Retina (tissue), 1 donor: ENCODE measurements at places on chromosomes 16 and 17.

DNA sequence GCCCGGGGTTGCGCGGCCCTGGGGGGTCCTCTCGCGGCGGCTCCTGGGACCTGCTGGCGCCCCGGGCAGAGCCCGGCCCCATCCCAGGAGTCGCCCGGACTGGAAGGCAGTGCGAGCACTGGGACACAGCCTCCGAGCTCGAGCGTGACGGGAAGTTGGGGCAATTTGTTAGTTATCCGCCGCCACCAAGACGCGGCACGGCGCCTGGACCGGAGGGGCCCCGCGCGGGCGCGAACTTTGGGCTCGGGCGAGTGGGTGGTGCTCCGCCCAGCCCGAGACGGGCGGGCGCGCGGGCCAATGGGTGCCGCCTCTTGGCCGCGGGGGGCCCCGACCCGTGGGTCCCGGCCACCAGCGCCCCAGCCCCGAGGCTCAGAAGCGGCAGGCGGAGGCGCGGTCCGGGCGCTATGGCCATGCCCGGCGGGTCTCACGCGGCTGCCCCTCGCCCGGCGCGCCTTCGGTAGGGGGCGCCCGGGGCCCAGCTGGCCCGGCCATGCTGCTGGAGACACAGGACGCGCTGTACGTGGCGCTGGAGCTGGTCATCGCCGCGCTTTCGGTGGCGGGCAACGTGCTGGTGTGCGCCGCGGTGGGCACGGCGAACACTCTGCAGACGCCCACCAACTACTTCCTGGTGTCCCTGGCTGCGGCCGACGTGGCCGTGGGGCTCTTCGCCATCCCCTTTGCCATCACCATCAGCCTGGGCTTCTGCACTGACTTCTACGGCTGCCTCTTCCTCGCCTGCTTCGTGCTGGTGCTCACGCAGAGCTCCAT, at the start of gene ADORA2B:
Gene ADORA2B (plus strand): TSS at position 372 of the 768 bp plus-strand sequence. CDS start 119 bp downstream, at position 491.
- peak; percentile 91 for DNase-seq

- no peak for DNase-seq
Observed at GRCh38 chr17:13939222-13939621, 130.1 kb upstream of the COX10 start.

DNA sequence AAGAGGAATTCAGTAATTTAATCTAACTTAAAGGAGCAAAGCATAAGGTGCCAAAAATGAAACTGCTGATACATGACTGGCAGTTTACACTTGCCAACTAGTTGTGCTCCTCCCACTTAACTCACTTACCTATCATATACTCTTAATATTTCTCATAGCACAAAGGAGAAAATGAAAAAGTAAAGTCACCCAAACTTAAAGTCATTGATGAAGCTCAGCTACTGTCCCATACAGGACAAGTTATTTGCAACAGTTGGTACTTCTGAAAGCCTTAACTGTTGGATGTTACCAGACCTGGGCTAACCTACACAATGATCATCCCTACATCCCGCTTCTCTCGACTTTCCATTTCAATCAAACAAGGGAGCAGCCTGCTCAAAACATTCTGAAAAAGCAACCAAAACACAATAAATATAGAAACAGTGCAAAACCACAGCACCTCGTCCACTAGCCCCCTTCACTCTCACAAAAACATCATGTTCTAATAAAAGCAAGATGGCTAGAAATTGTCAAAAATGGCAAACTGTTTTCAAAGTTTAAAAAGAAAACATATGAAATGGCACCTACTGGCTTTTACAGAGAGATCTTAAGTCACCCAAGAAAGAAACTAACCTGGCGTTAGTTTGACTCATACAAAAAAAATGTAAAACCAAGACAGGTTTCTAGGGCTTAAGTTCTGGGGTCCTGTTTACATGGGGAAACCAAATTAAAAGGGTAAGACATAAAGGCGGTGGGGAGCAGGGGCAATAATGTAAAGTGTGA, 868 bp downstream of the MED13 start:
- no peak for DNase-seq

DNA sequence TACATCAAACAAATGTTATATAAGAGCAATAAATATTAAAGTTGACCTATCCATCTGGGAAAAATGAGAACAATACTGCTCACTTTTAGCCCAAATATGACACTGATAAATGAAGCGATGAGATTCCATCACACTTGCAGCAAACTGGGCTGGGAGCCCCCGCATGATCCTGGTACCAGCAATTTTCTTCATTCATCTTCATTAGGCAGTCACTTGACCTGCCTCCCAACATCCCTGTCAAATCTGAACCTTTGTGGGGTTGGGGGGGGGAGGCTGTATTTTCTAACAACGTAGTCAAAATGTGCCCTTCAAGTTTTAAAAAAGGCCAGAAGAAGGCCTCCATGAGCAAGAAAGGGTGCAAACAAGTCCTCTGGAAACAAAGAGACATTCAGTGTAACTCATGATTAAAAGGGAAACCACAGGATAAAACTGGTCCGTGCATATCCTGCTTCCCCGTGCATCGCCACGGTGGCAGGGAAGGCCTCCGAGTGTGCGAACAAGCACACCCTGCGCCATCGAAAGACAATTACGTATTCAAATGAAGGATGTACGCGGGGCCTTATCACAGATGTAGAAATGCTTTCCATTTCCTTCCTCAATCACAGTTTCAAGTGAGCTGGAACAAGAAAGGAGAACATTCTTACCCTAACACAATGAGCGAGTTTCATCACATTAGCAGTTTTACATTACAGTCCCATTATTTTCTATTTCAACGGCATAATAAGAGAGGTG, 48.4 kb downstream of the TOX3 start:
- DNase-seq, result peak; percentile 36

- no peak for DNase-seq
Observed at GRCh38 chr17:47318197-47318918, 5.4 kb upstream of the EFCAB13 start.

DNA sequence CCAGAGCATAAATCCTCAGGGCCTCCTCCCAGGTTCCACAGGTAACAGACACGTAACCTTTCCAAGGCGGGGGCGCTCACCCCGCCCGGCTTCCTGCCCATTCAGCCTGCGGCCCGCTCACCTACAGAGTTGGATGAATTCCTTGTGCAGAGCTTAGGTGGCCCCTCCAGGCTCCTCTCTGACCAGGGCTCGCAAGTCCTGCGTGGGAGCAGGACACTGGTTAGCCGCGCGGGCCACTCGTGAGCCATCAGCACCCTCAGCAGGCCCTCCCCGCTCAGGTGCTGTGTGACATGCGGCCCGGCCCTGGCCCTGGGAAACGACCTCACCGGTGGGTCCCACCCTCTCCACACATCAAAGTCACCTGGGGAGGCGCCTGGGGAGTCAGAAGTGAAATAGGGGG, 528 bp downstream of the TERB1 start:
- DNase-seq, result no peak

GRCh38 chr16:78249056-78249455, 149.6 kb downstream of the WWOX start:
- DNase-seq, result peak; percentile 43

GRCh38 chr16:3904875-3905274, 24.4 kb upstream of the CREBBP start:
- no peak for DNase-seq

GRCh38 chr17:20922128-20922670, 120.6 kb downstream of the USP22 start:
- DNase-seq, result no peak

DNA sequence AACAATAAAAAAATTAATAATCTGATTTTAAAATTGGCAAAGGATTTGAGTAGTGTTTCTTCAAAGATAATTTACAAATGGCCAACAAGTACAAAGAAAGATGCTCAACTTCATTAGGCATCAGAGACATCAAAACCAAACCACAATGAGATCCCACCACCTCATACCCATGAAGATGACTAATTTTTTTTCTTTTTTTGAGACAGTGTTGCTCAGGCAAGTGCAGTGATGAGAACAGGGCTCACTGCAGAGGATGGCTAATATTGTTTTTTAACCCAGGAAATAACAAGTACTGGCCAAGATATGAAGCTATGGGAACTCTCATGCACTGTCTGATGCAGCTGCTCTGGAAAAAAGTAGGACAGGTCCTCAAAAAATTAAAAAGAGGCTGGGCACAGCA, 14.9 kb downstream of the WDR45B start:
- DNase-seq, result no peak

GRCh38 chr17:31269578-31269983, 27.5 kb downstream of the OMG start:
- DNase-seq, result peak; percentile 12

GRCh38 chr16:7343243-7343642, 10.6 kb downstream of the RBFOX1 start:
- no peak for DNase-seq

DNA sequence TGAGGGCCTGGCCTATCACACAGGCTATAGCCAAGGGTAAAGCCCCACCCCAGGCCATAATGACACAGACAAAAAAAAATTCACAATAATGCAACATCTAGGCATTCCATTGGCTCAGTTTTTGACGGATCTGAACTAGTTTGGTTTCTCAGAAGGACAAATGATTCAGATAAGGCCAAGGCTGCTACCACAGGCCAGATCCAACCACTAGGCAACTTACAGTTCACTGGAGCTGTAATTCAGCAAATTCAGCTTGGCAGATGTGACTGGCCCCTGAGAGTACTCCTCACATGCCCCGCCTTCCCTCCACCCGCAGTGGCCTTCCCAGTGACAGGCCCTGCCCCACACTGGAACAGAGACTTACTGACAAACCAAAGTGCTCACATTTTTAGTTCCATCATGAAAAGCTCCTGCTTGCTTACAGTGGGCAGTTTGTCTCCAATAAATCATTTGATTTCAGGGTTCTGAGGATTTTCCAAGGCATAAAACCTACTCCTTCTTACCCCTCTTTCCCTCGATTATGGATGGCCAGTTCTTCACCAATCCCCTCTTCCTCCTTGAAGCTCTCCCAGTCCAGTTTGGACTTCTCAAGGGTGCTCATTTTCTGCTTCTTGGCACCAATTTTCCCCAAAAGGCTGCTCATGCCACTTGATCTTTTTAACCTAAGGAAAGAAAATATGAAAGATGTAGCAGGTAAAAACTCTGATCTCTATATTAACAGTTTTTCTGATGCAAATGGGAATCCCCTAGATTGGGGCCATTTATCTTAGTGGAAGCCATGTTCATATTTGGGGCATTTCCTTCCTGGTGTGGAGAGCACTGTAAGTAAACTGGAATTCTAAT, 53.3 kb upstream of the BCAR1 start:
- DNase-seq, result peak; percentile 52

GRCh38 chr16:47660540-47660939, 199.4 kb downstream of the PHKB start:
- DNase-seq, result no peak

GRCh38 chr16:30669026-30669902, 11.0 kb downstream of the FBRS start:
- DNase-seq, result no peak

DNA sequence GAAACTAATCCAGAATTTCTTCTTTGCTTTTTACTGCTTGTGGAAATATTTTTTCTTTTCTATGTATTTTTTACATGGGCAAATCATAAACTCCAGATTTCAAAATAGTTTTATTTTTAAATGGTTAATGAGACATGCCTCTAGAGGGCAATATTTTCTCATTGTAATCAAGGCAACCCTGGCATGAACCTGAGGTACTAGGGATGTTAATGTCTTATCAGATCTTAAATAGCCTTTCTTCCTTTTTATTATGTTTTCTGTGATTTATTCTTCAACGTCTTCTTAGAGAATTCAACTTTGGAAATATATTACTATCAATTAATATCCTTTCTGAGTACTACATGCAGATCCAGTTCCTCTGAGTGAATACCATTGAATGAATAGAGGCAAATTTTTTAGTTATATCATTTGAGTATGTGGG, 324.7 kb downstream of the BCAS3 start:
- DNase-seq, result no peak

GRCh38 chr17:48459070-48459844, 29.2 kb upstream of the SKAP1 start:
- no peak for DNase-seq

DNA sequence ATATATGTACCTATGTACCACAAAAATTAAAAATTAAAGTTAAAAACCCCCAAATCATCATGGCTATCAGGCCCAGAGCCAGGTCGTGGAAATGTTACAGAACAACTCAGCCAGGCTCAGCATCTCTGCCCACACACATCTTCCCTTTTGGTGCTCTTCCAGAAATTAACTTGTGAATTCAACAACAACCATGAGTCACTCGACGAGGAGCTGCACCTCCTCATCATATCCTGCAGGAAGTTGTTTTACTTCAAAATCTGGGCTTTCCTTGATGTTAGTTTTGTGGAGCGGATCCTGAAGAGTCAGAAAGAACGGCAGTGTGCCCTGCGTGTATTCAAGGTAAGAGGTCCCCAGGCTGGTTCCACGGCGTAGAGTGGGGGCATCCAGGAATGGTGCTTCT, 10.6 kb downstream of the FBXO39 start:
- DNase-seq, result no peak

GRCh38 chr16:56683424-56684172, 1.3 kb downstream of the MT1X start:
- DNase-seq, result no peak

GRCh38 chr16:71780521-71781089, 28.0 kb downstream of the AP1G1 start:
- DNase-seq, result no peak
